Sigmoid colon (tissue), 7 donors: ENCODE measurements at places on chromosomes 1 and 21.

- H3K36me3 ChIP-seq = no peaks in the 10 kb centered on the region
- H3K4me1 ChIP-seq = no peaks in the 10 kb centered on the region
- no peak overlapping the region for H3K27ac ChIP-seq
- H3K4me3 ChIP-seq = no peak overlapping the region
- DNase-seq = no peak
Observed at GRCh38 chr1:158681606-158682005, 4.9 kb downstream of the SPTA1 start.

DNA sequence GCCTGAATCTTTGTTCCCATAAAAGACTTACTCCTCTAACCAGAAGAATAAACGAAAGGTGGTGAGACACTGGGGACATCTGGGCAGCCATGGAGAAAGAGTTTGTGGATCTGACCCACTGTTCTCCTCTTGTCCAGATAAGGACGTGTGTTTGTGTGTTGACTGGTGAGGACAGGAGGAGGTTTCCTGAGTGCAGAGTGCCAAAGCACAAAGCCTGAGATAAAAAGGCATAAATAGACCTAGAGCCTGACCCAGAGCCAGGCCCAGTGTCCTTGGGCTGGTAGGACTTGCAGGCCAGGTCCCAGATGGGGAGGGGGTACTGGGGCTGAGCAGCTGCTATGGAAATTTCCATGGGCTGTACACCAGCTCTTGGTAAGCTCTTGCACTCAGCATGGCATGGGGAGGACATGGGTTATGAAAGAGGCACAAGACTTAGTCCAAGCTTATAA, 19.6 kb upstream of the COQ8A start:
- H3K27ac ChIP-seq = no peak overlapping the region
- no peaks in the 10 kb centered on the region for H3K36me3 ChIP-seq
- no peak for DNase-seq
- no peaks in the 10 kb centered on the region for H3K4me1 ChIP-seq
- no peaks in the 10 kb centered on the region for H3K27me3 ChIP-seq

DNA sequence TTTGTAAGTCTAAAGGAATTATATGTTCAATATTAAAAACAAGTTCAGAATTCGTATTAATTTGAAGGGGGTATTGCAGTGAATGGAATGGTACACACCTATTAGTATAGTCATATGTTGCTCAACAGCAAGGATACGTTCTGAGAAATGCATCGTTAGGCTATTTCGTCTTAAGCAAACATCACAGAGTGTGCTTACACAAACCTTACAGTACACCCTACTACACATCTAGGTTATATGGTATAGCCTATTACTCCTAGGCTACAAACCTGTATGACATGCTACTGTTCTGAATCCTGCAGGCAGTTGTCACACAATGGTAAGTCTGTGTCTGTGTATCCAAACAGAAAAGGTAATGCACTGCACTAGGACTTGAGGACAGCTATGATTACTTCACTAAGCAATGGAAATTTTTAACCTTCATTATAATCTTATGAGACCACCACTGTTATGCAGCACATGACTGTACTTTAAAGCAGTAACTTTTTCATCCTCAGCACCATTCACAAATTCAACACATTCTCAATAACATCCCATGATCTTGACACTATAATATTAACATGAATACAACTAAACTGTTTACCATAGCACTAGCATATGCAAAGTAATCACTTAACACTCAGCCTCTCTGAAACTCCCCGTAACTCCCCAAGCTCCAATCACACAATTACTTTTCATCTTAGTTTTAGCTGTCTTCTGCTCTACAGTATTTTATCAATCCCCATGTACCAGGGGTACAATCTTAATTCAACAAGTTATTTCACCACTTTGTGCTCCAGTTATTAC, 14.4 kb upstream of the PSMG1 start:
- H3K4me3 ChIP-seq = no peak overlapping the region
- H3K4me1 ChIP-seq = no peaks in the 10 kb centered on the region
- no peak overlapping the region for H3K27ac ChIP-seq

DNA sequence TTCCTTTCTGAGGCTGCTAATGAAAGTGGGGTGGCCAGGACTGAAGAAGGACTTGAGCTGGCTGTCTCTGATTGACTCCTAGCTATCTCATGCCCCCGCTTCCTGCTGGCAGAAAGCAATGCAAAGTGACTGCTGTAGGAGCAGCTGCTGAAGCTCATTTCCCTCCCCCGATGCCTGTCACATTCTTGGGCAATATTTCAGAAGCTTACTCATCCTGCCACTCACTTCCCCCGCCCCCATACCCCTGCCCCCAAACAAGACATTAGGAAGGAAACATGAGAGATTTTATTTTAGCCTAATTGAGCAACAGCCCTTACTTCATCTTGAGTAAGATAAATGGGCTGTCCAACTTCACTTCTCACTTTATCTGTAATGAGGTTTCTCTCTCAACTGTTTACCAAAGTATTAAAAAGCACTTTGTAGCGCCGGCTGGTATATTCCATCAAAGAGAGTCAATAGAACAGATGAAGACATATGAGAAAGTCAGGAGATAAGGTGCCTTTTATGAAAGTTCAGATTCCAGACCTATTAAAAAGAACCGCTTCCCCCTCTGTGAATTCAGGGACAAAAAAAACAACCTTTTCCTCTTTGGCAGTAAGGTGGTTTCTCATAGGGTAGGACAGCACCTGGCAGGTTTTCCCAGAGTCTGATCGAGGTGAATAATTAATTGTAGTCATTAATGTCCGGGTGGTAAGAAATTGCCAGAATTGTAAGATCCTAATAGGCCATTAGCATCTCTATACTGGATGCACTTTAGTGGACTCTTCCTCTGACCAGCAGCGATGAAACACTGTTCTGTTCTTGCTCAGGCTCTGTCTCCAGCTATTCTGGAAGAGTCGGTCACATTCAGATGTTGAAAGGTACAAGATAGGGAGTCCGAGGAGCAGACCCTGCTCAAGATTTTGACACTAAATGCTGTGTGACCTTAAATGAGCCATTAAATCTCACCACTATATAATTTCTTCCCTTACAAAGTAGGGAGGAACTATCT, 70.2 kb downstream of the SH3GLB1 start:
- DNase-seq = peak; percentile 72
- H3K27ac ChIP-seq = no peak overlapping the region
- no peaks in the 10 kb centered on the region for H3K27me3 ChIP-seq
- H3K4me1 ChIP-seq = peaks cover 21% of the 10 kb centered on the region
- no peak overlapping the region for H3K4me3 ChIP-seq

- H3K27me3 ChIP-seq = no peaks in the 10 kb centered on the region
- H3K27ac ChIP-seq = no peak overlapping the region
- DNase-seq = no peak
- H3K4me1 ChIP-seq = no peaks in the 10 kb centered on the region
- no peak overlapping the region for H3K4me3 ChIP-seq
Observed at GRCh38 chr1:209363112-209363511, 220.4 kb upstream of the CAMK1G start.

DNA sequence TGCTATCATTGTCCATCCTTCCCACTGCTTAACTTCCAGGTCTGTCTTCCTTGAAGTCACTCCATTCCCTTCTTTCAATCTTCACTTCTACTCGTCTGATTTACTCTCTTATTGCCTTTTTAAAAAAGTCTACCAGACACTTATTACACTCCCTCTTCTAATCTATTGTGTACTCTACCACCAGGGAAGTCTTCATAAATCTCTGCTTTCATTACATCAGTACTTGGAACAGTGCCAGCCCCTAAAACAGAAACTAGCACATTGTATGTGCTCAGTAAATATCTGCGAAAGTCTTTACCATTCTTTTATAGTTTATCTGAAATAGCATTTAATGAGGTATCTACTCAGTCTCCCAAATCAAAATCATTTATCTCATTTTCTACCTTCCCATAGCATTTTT, 236.4 kb downstream of the USH2A start:
- H3K4me3 ChIP-seq = no peak overlapping the region
- no peak for DNase-seq
- no peaks in the 10 kb centered on the region for H3K27me3 ChIP-seq
- no peaks in the 10 kb centered on the region for H3K4me1 ChIP-seq
- H3K27ac ChIP-seq = no peak overlapping the region

DNA sequence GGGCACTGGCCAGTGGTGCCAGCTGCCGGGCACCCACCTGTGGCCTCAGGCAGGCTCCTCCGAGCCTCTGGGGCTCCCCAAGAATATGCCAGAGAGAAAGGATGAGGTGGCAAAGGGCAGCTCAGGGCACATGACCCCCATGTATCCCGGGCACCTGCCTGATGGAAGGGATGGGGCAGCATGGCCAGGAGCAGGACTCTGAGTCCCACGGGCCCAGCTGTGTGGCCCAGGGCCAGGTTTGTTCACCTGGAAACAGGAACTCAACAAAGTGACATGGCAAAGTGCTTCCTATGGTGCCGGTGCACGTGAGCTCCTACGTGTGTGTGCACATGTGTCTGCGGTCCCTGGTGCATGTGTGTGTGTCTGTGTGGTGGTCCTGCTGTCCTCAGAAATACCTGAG, 9.5 kb upstream of the GPR153 start:
- peak overlapping the region; percentile 32 for H3K27ac ChIP-seq
- H3K4me3 ChIP-seq = no peak overlapping the region
- no peaks in the 10 kb centered on the region for H3K36me3 ChIP-seq
- H3K27me3 ChIP-seq = no peaks in the 10 kb centered on the region
